Activated T-cell treated with anti-CD3 and anti-CD28 coated beads, Interleukin-2, amount 50 U/mL, for 72 hours (primary cell): ENCODE measurements at places on chromosomes 7 and 10.

- no peak for DNase-seq
These were observed 298.7 kb downstream of the BAMBI start for GRCh38 chr10:28975891-28976531.

- no peak for DNase-seq
These were observed 80.7 kb upstream of the RPA3 start for GRCh38 chr7:7799138-7799537.

DNA sequence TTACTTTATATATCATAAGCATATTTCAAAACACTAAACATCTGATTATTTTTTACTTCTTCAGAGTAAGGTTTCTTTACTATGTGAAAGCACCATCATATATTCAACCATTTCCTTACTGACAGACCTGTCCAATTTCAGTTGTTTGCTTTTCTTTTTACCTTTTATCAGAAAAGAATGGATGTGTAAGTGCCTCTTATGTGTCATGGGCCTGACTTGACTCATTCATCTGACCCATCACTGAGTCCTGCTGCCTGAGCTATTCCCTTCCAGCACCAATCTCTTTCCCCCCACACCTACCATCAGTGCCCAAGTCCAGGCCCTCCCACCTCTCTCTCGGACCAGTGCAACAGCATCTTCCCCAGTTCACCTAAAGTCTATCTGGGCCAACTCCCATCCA lies 41.7 kb upstream of the ARID5B start:
- DNase-seq = no peak

GRCh38 chr10:49123981-49124950 lies 8.9 kb upstream of the VSTM4 start:
- DNase-seq = no peak

- DNase-seq = no peak
These were observed 44.4 kb downstream of the JAKMIP3 start for GRCh38 chr10:132110111-132110521.

GRCh38 chr7:47584536-47584895 lies 2.6 kb upstream of the TNS3 start:
- no peak for DNase-seq

DNA sequence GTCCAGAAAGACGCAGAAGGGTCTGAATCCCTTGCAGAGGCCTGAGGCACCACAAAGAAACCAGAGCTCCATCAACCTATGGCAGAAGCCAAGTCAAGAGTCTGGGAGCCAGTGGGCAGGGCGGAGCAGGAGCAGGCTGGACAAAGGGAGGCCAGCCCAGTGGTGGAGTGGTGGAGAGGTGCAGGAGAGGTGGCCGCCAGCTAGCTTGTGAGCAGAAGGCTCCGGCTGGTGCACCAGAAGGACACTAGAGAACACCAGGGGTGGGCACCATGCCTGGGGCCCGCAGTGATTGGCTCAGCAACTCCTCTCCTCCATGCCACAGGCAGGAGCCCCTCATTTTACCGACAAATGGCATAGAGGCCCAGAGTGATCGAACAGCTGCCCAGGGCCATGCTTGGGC lies 186.6 kb downstream of the GRID1 start:
- no peak for DNase-seq

DNA sequence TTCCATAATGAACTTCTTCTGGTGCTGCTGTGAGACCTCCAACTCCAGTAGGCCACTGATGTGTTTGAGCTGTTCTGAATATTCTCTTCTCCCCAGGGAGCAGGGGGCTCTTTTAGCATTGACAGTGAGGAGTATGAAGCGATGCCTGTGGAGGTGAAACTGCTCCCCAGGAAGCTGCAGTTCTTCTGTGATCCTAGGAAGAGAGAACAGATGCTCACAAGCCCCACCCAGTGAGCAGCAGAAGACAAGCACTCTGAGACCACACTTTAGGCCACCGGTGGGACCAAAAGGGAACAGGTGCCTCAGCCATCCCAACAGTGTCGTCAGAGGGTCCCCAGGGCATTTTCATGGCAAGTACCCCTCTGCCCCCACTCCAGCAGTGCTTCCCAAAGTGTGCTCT lies 49.3 kb downstream of the DENND11 start:
- no peak for DNase-seq

DNA sequence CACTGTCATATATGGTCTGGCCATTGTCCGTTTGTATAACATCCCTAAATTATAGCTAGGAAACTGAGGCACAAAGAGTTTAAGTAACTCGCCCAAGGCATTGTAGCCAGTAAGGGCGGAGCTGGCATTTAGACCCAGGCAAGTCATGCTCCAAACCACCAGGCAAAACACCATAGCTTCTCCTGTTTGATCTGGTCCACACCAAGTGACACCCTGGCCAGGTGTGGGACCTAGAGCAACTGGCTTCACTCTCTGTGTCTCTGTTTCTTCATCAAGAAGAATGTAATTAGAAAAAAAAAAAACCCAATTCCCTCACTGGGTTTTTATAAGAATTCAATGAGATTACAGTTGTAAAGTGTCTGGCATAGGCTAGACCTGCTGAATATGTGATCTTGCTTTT lies 85.2 kb upstream of the AOAH start:
- DNase-seq = no peak

DNA sequence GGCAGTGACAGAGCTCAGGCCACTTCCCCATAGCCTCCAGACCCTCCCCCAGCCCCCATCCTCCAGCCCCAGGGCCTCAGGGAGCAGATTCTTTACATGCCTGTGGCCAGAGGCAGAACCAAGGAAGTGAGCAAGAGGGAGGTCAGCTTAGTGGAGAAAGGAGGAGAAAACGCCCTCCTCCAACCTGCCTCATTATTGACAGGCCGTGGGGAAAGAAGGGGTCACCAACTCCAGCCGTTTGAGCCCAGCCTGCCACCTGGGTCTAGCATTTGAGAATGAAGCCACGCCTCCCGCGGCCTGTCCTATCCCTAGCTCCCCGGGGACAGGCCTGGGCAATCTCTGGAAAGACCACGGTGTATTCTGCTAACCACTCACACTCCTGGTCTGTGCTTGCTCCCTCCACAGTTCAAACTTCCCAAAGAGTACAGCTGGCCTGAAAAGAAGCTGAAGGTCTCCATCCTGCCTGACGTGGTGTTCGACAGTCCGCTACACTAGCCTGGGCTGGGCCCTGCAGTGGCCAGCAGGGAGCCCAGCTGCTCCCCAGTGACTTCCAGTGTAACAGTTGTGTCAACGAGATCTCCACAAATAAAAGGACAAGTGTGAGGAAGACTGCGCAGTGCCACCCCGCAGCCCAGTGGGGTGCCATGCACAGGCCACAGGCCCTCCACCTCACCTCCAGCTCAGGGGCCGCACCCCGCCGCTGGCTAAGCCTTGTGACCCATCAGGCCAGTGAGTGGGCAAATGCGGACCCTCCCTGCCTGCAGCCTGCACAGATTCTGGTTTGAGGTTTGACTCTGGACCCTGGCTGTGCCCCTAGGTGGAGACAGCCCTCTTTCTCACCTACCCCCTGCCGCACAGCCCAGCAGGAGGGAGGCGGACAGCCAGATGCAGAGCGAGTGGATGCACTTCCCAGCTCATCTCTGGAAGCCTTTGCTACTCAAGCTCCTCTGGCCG lies 14.3 kb upstream of the TRIM8 start:
- DNase-seq = no peak
